ENCODE measurements at places on chromosomes 13 and 19. TPM values are rescaled to one million over a fixed set of nuclear protein-coding genes. Genes with fewer than 3 reads are reported as not detected.
A peak's percentile ranks its signal among the peaks of the same experiment; 100 is the strongest.

- DNase-seq = peak; percentile 63
These were observed 5.5 kb downstream of the TPGS1 start for GRCh38 chr19:512547-513365.

DNA sequence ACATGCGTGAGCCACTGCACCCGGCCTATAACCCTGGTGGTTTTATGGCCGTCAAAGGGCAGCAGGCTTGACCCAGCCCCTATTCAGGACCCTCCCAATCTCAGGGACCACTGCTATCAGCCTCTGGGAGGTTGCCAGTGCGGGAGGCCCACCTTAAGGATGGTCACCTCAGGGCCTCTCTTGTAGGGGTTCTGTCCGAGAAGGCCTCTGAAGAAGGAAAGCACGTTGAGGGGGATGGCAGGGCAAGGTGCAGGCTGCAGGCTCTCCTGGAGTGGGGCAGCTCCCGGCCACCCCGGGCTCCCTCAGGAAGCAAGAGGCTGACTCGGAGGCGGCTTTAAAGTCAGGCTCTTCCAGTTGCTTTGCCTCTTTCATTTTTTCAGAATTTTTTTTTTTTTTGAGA is 6.0 kb upstream of the GRTP1 start:
- no peak for DNase-seq

DCT gene
- 0.33 TPM for total RNA-seq

DNA sequence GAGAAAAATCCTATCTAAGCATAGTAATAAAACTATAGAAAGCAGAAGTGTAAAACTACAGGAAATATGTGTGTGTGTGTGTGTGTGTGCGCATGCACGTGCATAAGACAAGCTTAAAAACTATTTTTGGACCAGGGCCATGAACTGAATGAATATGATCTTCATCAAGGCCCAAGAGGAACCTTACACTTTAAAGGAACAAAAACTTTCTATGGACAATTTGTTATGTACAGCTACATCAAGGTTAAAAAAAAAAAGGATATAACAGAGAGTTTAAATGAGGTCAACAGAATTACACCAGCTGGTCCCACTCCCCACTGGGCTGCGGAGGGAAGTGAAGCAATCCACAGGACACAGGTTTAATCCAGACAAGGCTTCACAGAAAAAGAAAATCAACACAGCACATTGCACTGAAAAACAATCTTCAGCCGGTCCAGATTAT is 151.1 kb downstream of the LHFPL6 start:
- peak; percentile 28 for DNase-seq

DNA sequence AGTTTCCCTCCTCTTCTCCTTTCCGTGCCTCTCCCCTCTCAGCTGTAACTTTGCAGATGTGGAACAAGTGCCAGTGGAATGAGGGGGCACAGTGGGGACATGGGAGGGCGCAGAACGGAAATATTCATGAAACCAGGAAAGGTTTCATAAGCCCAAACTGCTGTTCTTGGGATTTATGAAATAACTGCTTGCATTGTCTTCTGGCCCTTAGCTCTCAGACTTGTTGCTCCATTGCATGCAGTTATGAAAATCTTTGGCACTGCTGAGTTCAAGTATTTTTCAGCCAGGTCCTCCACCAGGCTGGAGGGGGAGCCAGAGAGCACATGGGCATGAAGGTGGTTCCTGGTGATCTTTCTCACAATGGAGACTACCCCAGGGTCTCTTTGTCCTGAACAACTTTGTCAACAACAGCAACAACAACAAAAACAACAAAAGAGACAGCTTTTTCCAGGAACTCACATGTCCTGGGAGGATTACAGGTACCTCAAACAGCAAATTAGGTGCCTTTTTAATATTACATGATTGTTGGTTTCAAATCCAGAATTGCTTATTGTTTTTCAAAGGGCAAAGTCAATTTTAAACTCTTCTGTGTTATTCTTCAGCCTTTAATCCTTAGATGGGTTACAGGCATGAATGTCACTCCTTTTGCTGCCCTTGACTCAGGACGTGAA is 1.5 kb downstream of the RGCC start:
- no peak for DNase-seq

DNA sequence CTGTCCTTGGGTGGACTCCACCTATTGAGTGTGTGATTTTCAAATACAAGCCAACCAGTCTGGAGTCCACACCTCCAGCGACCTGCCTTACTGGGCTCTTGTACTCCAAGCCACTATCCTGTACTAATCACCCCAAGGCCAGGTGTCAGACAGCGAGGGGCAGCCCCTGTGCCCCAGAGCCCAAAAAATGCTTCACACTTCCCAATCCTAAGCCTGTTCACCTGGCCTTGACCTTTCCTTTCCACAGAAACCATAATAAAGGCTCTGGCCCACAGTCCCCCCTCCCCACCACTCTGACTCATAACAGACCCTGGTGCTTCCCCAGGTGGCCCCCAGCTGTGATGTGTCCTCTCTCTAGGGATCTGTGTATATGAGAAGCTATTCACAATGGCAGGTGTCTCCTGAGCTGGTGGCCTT is 3.9 kb downstream of the CD209 start:
- DNase-seq = no peak

DNA sequence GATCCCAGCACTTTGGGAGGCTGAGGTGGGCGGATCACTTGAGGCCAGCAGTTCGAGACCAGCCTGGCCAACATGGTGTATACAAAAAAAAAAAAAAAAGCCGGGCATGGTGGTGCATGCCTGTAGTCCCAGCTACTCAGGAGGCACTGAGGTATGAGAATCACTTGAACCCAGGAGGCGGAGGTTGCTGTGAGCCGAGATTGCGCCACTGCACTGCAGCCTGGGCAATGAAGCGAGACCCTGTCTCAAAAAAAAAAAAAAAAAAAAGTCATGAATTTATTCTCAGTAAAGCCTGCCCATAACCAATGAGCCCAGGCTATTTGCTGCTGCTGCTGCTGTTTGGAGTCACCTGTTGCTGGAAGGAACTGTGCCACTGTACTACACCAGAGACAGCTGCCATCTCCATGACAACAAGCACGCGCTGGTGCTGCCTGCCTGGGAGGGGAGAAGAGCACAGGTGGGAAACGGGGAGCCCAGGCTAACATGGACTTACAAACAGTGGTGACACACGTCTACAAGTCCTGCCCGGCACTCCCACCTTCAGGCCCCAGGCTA is 11.3 kb downstream of the ZFR2 start:
- DNase-seq = no peak

DNA sequence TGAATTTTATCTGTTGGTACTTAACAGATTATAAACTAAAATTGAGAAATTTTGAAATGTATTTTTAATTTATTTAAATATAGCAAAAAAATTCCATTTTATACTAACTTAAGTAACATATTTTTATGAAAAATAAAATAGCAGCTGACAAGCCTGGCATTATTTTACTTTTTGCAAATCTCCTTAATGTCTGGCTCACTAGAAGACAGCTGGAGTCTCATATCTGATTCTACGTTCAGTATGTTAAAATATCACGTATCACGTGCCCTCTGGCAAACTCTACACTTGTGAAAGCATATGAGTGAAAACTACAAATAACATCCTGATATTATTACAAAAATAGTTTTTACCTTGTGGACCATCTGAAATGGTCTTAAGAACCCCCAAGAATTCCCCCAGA is 513.2 kb upstream of the NBEA start:
- DNase-seq = no peak

GRCh38 chr13:66171920-66172319 is 1058.2 kb downstream of the PCDH9 start:
- DNase-seq = no peak

MISP3 gene
- 9.4 TPM for total RNA-seq

DNA sequence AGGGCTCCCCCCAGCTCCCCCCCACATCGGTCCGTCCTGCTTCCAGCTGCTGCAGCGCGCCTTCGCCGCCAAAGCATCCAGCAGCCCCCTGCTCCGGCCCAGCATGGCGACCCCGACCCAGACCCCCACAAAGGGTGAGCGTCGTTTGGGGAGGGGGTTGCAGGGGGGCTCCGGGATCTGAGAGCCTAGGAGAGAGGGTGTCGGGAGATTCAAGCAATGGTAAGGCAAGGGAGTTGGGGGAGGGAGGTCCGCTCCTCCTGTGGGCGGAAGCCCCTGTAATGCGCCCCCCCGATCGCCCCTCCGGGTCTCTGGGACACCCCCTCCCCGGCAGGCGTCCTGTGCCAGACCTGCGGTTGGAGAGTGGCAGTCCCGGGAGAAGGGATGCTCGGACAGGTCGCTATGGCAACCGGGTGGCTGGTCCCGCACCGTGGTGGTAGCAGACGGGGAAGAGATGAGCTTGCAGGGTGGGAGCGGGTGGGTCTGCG is at the start of gene FXYD7:
Gene FXYD7 (plus strand): TSS at position 25 of the 485 bp plus-strand sequence. CDS start 79 bp downstream, at position 104.
- peak; percentile 47 for DNase-seq

DNA sequence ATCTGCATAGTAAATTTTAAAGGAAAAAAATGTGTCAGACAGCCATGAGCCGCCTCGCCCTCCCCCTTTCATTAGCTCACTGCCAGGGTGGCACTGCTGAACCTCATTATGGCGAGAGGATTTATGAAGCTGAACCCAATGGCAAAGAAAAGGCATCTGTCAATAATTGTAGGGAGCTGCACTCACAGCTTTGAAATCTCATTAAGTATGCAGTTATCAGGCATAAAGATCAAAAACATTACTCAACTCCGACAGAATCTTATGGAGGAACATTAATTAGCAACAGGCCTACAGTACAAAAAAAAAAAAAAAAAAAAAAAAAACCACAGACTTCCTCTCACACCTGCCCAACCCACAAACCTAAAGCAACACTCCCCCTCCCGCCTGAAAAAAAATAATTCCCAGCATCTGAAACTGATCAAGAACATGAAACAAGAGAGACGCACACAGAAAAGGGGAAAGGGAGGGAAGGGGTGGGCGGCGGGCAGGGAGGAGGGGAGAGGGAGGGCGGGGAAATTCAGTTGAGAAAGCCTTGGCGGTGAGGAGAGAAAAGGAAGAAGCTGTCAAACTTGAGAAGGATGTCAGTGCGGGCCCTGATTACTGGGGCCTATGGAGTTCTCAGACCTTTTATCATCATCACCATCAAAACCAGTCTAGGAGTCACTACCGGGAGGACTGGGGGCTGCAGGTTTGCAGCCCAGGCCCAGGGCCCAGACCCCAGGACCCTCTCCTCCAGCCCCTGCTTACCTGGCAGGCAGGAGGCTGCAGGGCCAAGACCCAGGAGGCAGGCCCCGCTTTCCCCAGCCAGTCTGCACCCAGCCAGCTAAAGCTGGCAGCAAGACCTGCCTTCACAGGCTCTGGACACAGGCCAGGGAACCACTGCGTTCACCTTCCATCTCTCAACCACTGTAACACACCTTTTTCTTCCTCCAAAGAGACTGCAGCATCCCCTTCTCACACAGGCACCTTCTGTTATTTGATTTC is 8.9 kb downstream of the TSHZ3 start:
- DNase-seq = no peak

DNA sequence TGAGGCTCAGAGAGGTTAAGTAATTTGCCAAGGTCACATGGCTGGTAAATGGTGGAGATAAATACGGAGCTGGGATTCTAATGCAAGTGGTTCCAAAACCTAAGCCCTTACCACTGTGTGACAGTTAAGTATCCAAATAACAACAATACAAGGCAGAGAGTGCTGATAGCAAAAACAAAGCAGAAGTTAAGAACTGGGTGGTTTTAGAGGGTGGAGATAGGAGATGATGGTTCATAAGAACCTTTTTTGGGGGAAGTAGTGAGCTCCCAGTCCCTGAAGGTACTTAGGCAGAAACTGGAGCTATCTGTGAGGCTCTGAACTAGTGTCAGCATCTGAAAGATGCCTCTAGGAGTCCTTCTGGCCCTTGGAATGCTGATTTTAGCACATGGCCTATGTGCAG is 56.2 kb upstream of the UBE2L5 start:
- DNase-seq = no peak

- DNase-seq = no peak
These were observed 64.9 kb upstream of the HTR2A start for GRCh38 chr13:46961719-46962118.

OLFM4 gene
- not detected for total RNA-seq

C1QTNF9B gene
- total RNA-seq = not detected

- DNase-seq = peak; percentile 18
These were observed 605 bp upstream of the A1BG start for GRCh38 chr19:58353717-58354477.

KLF2 gene
- total RNA-seq = 70.7 TPM

PNMA8B gene
- 2.2 TPM for total RNA-seq

DNA sequence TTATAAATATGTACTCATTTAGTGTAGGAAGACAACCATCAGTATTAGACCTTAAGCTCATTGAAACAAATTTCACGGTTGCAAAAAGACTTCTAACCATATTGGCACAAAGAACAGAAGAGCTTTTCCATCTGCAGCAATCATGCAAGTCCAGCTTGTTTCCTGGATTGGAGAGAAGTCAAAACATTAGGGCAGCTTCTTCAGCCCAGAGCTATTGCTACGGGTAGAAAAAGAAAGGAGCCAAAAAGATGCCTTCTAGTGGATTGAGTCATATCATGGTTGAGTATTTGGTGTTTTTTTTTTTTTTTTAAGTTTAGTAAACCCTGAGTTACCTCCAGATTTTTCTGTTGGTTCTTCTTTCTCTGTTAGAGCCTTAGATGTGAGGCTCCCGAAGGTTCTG is 99.8 kb downstream of the WDFY2 start:
- no peak for DNase-seq

DNA sequence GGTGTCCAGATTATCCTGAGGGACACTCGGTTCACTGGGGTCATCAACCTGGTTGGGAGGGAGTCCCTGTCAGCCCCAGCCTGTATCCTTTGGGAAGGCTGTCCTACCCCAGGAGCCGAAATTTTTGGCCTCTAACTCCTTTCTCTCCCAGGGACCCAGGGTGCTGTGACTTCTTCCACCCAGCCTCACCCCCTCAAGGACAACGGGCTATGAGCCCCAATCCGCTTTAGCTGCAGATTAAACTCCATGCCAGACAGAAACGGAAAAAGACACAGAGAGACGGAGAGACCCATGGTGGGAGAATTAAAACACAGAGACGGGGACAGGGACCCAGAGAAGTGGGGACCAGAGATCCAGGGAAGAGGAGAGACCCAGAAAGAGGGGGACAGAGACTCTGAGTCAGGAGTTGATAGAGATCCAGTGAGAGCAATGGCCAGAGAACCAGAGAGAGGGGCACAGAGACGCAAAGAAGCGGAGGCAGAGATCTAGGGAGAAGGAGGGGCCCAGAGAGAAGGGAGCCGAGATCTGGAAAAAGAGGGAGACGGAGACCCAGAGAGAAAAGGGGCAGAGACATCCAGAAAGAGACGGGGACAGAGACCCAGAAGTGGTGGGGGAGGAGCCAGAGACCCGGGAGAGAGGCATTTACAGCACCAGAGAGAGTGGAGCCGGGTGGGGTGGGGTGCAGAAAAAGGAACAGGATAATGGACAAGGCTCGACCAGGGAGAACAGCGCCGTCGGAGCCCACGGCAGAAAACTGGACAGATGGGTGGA is 703 bp downstream of the SLC17A7 start:
- DNase-seq = peak; percentile 18

DOCK9 gene
- total RNA-seq = 58.9 TPM

DNA sequence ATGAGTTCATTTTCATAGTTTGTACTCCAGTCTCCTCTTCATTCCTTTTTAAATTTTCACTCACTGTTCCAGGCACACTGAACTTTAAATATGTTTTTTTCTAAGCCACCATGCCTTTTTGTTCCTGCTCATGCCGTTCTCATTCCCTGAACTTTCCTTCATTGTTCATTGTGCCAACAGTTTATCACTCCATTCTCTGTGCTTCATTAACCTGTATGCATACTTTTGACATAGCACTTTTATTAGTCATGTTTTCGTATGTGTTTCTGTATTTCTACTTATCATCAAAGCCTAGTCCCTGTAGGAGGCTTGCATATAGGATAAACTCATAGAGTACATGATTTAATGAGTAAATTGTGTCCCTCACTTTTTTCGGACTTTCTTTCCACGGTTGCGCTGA is 65.3 kb downstream of the PCDH20 start:
- no peak for DNase-seq

- no peak for DNase-seq
These were observed 10.5 kb downstream of the RYR1 start for GRCh38 chr19:38444026-38444425.

GRCh38 chr13:76481738-76482137 is 404.5 kb downstream of the KCTD12 start:
- DNase-seq = no peak

OVOL3 gene
- not detected for total RNA-seq
